ENCODE measurements at places on chromosomes 3 and 15.

- DNase-seq: no peak
Observed at GRCh38 chr3:21836227-21836626, 85.2 kb upstream of the ZNF385D start.

DNA sequence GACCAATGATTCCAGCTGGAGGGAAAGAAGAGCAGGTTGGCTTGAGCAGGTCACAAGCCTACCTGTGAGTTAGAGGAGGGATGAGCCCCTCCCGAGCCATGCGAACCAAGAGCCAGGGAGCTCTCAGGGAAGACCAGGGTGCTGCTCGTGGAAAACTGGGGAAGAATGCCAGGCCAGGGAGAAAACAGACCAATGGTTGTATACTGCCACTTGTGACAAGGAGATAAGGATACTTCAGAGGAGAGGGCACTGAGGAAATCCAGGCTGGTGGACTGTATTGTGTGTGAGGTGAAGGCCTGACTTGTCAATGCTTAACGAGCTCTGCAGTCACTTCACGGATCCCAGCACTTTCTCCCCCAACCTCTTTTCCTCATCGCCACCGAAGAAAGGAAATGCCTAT is 177.7 kb downstream of the SSR3 start:
- DNase-seq: no peak

DNA sequence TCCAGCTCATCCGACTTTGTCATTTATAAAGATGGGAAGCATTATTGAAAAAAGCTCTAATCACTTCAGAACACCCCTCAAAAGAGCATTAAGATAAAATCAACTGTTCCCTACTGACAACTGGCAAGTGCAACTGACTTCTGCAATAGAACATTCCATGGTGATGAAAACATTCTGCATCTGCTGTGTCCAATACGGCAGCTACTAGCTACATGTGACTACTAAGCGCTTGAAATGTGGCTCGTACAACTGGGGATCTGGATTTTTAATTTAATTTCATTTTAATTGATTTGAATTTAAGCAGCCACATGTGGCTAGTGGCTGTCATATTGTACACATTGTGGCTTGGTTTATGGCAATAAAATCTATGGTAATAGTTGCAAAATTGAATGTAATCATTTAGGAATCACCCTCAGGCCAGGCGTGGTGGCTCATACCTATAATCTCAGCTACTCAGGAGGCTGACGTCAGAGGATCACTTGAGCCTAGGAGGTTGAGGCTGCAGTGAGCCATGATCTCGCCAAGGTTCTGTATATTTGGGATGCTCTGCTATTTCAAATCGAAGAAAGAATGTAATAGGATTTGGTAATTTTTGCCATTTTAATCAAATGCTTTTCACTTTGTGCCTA is 390.3 kb downstream of the GABRB3 start:
- no peak for DNase-seq

GRCh38 chr15:100986158-100986896 is 67.2 kb downstream of the LRRK1 start:
- no peak for DNase-seq

DNA sequence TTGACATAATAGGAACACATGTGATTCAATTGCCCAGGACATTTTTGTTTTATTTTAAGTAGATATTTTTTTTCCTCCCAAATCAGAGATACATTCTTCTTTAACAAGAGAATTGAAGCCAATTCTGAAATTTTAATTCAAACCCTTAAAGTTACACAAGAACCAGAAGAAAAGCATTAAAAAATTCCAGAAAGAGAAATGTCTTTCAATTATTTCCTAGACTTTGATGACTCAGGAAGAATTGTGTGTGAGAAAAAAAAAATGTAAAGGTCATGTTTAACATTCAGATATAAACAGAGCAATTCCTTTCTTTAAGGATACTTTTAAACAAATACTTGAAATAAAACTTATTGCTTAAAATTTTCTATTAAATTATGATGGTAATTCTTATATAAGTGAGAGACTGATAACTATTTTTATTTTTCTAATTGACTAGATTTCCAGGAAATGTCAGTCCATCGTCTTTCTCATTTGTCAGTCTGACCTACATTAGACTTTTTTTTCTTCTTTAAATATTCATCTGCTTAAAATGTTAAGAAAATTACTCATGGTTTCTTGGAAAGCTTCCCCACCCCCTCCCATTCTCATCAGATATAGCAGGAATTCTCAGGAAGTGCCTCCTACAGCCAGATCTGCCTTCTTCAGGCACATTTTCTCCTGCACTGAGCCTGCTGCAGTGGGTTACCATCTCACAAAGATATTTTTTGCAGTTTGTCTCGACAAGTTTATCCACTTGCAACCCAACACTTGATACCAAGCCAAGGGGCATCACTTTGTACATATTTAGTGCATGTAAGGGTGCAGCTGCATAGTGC is 261.8 kb upstream of the CBLB start:
- no peak for DNase-seq

- no peak for DNase-seq
Observed at GRCh38 chr3:69191516-69191915, 69.1 kb upstream of the LMOD3 start.

- no peak for DNase-seq
Observed at GRCh38 chr15:95935852-95936251, 394.6 kb upstream of the NR2F2 start.

DNA sequence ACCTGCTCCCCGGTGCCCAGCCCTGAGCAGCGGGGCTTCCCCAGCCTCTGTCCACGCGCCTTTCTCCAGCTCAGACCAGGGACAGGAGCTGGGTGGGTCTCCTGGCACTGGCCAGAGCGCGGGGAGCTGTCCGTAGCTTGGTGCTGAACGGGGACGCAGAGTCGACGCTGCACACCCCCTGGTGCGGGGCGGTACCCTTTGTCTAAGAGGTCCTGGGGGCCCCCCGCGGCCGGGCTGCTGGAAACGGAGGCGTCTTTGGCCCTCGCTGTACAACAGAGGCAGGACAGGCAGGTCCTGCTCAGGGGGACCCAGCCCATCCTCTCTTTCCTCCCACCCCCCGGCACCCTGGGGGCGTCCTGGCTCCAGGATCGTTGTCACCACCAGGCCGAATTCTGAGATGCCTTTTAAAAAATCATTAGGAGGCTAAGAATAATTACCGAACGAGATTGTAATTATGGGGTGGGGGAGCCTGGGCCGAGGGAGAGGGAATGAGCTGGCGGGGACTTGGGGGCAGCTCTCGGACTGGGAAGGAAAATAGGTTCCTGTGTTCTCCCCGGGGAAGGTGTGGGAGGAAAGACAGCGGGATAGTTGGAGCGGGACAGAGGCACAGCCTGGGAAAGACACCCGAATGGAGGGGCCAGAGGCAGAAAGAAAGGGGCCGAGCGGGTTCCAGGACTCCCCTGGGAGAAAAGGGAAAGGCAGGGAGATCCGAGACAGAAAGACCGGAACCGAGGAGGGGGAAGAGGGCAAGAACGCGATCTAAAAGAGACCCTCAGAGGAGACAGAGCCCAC is 4.1 kb upstream of the SKOR1 start:
- DNase-seq: no peak

- no peak for DNase-seq
Observed at GRCh38 chr3:14863333-14864100, 44.8 kb downstream of the FGD5 start.

- DNase-seq: no peak
Observed at GRCh38 chr3:142817897-142818296, 71.0 kb downstream of the PCOLCE2 start.

DNA sequence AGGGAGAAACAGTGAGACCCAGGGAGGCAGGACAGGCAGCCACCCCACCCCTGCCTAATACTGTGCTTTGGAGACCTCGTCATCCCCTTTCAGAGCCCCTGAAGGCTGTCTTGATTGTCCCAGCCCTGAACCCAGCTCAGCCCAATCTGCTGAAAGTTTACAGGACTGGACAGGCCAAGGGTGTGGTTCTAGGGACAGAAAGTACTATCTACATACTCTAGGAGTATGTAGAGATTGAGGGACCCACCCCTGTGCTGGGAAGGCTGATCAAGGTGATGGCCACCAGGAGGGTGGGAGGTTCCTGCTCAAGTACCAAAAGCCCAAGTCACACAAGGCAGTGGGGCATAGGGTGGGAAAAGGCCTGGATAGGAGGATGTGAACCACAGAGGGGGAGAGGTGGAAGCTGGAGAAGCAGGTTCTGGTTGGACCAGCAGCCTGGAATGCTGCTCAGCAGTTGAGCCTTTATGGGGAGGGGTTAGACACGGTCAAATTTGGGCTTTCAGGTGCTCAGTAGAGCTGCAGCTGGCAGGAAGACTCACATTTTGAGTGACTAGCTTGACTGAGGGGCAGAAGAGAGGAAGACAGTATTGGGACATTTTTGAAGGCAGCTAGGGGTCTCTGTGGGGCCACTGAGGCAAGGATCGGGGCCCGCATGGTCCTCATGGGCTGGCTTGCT is 6.7 kb downstream of the NBEAL2 start:
- DNase-seq: no peak

GRCh38 chr3:182644013-182644412 is 149.3 kb upstream of the ATP11B start:
- DNase-seq: no peak

DNA sequence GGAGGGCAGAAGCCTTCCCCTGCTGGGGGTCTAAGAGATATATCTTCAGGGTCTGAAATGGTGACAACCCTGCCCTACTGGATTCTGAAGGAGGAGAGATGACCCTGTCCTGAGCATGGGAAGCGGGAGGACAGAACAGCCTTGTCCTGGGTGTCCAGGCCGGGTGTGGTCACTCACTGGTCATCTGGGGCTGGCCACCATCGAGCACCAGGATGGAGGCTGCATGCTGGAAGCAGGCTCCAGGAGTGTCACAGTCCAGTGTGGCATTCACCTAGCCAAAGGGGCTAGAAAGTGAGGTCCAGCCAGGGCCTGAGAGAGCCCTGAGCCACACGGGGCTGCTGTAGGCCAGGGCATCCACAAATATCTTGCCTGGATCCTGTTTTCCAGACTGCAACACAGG is 5.2 kb downstream of the CDHR4 start:
- no peak for DNase-seq

- DNase-seq: peak; percentile 45
Observed at GRCh38 chr15:57866149-57866736, 159.7 kb downstream of the POLR2M start.

DNA sequence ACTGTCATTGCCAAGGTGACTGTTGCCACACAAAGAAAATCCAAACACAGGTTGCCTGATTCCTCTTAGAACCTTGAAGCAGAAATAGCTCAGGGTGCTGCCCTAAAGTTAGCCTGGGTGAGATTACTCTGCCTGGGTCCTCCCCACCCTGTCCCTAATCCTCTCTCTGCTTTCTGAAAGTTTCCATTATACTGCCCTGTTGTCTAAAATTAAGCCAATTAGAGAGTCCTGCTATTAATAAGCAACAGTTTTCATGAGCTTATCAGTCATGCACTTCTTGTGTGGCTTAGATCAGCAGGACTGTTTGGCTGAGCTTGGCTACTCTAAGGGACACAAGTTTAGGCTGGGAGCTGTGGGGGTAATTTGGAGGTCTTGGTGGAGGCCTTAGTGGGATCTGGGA is 334.7 kb upstream of the LRRFIP2 start:
- no peak for DNase-seq

GRCh38 chr3:24199775-24200247 is 254.7 kb downstream of the NR1D2 start:
- no peak for DNase-seq

GRCh38 chr3:179299316-179299715 is 23.5 kb upstream of the ZNF639 start:
- DNase-seq: no peak

DNA sequence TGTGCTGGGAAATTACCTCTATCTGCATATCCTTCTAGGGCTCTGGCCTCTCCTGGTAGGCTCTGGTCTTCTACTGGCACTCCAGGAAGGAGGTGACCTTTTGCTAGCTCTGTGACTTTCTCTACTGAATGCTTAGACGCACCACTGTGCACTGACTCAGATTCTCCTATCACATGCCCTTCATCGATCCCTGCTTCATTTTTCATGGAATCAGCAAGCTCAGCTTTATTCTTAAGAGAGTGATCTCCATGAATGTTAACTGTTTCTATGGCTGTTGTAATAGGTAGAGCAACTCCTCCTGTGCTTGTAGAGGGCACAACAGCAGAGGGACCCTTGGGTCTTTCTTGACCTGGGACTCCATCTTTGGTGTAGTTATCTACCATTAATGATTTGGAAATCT is 106.6 kb downstream of the MAP4 start:
- no peak for DNase-seq

- no peak for DNase-seq
Observed at GRCh38 chr3:112568642-112569041, 6.8 kb downstream of the SLC35A5 start.

- no peak for DNase-seq
Observed at GRCh38 chr3:14784087-14784681, 34.6 kb upstream of the FGD5 start.

- DNase-seq: no peak
Observed at GRCh38 chr3:30628901-30629590, 22.6 kb downstream of the TGFBR2 start.

GRCh38 chr3:65200310-65200970 is 512.6 kb upstream of the ADAMTS9 start:
- no peak for DNase-seq

- no peak for DNase-seq
Observed at GRCh38 chr3:98885851-98886250, 15.6 kb downstream of the DCBLD2 start.

- DNase-seq: no peak
Observed at GRCh38 chr15:58558777-58559176, 127.0 kb downstream of the LIPC start.

GRCh38 chr3:197022405-197023231 is 7.0 kb downstream of the MELTF start:
- DNase-seq: no peak

DNA sequence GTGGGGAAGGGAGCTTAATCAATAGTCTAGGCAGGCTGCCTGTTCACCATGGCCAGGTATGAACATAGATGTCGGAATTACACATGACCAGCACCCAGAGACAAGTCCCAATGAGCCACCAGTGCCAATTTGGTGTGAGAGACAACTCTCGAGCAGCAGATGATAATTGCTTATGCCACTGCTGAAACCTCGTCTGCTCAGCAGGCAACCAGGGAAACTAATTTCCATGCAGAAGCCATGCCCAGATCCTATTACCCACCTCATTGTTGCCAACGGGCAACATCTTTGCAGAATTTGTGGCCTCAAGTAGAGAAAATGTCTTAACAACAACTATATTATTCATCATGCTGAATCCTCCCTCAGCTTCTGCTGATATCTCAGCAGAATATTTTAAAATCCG is 84.9 kb downstream of the CGGBP1 start:
- no peak for DNase-seq

DNA sequence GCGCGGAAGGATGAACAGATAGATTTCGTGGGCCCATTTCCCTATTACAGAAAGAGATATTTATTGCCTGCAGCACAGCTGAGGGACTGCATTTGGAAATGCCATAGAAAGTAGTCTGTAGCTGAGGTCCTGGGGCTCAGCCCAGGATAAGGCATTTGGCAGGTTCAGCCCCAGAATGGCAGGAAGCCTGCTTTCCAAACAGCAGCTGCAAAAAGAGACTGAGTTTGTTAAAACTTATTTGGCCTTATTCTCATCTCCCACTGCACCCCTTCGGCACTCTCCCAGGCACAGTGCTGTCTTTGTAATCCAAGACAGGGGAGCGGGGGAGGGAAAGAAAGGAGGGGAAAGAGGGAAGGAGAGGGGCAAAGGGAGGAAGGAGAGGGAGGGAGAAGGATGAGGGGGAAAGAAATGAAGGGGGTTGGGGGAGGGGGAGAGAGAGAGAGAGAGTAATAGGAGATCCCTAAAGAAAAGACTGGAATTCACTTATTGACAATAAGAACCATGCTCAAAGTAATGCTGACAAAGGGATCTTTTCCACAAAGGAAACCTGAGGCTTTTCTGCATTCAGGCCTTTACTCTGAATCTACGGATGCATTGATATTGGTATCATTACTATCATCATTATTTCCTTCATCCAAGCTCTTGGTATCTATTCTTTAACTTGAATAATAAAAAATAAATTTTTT is 94.0 kb upstream of the LRRN1 start:
- no peak for DNase-seq
